ENCODE measurements at places on chromosomes 2 and 18.

GRCh38 chr2:88212251-88212790 lies 42.2 kb downstream of the THNSL2 start:
- DNase-seq = no peak

GRCh38 chr18:66734451-66734850 lies 130.6 kb upstream of the CDH19 start:
- DNase-seq = peak; percentile 38

- DNase-seq = peak; percentile 60
These were observed 929.2 kb downstream of the SLC4A3 start for GRCh38 chr2:220556658-220557057.

DNA sequence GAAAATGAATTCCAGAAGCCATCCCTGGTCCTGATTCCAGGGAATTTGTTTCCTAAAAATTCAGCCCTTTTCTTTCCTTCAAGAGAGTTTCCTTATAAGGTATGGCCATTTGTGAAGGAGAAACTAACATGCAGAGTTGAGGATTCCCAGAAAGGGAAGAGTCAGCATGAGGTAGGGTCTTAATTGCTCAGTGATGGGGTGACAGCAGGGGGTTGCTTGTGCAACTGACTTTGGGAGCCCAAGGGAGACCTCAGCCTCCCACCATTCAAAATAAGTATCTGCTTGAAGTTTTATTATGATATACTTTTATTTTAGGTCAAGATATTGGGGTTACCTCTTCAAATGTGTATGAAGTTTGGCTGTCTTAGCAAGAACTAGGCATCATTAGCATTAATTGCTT lies 74.9 kb upstream of the CELF4 start:
- no peak for DNase-seq

- no peak for DNase-seq
These were observed 10.7 kb downstream of the BAZ2B start for GRCh38 chr2:159605441-159606178.

- DNase-seq = no peak
These were observed 75.8 kb upstream of the SLC1A4 start for GRCh38 chr2:64913357-64913869.

GRCh38 chr2:136049991-136050920 lies 64.8 kb upstream of the DARS1 start:
- DNase-seq = no peak

- DNase-seq = no peak
These were observed 69.5 kb downstream of the MYOM1 start for GRCh38 chr18:3150274-3150673.

Measured in fibroblast of skin of right quadriceps (primary cell).